ENCODE measurements at places on chromosomes 7 and 10.

- DNase-seq: no peak
These were observed 30.4 kb upstream of the ADD3 start for GRCh38 chr10:109977382-109977806.

GRCh38 chr7:134419875-134420274 lies 39.0 kb downstream of the AKR1B1 start:
- no peak for DNase-seq

DNA sequence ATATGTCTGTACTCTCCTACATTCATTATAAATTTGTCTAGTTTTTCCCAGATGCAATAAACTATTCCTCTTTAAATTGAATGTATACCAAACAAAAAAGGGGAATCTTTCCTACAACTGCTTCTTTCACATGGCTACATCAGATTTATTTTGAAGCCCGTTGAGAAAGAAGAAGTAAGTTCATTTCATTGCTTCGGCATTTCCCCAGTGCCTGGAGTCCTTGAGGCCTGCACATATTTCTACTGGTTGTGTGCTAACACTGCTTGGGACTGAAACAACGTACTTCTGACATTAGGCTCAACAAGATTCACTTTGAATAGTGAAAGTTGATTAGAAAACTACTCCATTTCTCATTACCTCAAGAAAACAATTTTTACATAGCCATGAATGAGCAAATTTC lies 201.7 kb downstream of the PHF14 start:
- no peak for DNase-seq

DNA sequence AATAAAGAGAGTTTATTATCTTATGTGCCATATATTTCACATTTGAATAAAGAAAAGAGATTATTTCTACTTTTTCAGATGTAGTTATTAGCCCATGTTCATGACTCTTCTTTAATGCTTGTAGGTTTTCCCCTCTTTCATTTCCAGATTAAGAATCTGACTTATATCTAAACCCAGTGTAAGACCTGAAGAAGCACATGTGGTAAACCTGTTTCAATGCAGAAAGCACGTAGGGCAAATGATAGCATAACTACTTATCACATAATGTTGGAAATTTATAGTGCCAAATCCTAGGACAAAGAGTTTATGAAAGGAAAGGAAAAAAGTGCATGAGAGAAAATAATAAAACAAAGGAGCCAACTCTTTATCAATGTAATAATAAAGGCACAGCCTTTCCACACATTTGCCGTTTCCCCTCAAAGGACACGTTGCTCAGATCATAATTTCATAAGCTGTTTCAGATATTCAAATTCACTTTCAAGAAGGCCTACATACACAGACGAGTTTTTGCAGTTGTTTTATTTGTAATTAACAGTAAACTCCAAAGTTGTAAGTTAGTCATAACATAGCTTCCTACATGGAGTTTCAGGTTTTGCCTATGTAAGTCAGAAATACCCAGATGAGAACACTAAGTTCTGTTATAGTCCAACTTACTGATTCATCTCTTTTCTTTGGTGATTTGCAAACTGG lies 88.8 kb upstream of the MDFIC start:
- DNase-seq: no peak

DNA sequence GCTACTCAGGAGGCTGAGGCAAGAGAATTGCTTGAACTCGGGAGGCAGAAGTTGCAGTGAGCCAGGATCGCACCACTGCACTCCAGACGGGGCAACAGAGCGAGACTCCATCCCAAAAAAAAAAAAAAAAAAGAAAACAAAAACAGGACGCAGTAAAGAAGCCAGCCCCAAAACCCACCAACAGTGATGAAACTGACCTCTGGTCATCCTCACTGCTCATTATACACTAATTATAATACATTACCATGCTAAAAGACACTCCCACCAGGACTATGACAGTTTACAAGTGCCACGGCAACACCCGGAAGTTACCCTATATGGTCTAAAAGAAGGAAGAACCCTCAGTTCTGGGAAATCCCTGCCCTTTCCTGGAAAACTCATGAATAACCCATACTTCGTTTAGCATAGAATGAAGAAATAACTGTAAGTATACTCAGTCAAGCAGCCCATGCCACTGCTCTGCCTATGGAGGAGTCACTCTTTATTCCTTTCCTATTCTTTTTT lies 40.0 kb upstream of the EIF4H start:
- no peak for DNase-seq

- DNase-seq: no peak
These were observed 228.8 kb downstream of the TRIL start for GRCh38 chr7:28729281-28729680.

DNA sequence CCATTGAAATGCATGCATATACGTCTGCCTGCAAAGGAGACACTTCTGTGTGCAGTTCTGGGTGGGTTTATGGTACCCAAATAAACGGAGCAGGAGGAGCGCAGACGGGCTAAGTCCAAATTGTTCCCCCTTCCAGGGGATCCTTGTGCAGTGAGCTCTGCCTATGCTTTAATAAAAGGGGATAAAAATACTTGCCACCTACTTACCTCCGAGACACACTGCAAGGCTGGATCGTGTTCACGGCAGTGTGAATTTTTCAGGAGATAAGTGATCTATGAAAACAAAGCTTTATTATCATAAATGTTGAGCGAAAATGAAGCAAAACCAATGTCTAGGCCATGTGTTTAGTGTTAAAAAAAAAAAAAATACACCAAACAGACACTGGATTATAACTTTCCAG lies 308.8 kb upstream of the AOAH start:
- no peak for DNase-seq

- no peak for DNase-seq
These were observed 640.7 kb upstream of the PCDH15 start for GRCh38 chr10:55441777-55442176.

GRCh38 chr7:79622781-79623180 lies 169.3 kb upstream of the MAGI2 start:
- DNase-seq: no peak

DNA sequence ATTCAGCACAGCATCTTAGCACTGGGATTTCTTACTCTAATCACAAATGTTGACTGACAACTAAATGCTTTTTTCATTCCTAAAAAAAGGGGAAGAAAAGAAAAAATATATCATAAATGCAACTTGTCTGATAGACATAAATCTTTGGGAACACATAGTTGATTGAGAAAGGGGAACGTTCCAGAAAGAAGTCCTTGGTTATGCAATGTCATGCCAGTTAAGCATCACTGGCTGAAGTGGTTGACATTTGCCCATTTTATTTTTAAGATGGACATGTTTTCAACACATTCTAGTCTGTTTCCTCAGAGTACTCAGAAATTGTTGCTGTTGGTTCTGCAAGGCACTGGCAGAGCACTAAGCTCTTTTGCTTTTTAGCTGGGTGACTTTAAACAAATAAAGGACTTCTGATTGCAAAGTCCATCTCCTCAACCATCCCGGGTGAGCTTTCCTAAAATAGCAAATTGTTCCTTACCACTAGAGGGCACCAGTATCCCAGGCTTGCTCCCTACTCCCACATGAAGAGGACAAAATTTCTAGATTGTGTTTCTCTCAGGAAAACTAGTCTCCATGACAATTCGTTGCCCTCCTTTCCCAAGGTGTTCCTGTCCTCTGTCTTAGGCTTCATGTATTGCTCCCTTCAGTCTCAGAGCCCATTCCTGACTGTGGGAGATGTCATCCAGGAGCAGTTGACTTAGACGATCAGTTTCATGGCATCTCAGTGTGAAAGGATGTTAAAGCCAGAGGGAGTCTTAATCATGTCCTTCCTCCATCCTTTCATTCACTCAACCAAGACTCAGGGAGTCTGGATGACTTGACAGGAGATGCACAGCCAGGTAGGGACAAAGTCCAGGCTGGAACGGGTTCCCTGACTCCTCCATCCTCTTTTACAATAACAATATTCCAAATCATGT lies 23.9 kb downstream of the OPALIN start:
- no peak for DNase-seq

DNA sequence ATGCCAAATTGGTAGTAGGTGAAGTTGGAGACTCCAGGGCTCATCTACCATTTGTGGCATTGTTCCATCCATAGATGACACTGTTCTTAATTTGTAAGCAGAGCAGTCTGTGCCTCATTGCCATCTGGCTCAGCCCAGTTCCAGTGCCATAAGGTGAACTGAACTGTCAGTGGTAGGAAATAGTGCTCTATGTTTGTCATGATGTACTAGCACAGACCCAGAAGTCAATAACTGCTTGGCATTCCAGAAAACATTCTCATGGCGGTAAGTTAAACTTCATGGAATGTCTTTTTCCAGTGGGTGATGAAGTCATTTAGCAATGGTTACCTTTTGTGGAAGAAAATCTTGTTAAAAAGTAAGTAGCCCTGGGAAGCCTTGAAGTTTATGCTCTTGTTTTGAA lies 302.7 kb downstream of the SUGCT start:
- no peak for DNase-seq

DNA sequence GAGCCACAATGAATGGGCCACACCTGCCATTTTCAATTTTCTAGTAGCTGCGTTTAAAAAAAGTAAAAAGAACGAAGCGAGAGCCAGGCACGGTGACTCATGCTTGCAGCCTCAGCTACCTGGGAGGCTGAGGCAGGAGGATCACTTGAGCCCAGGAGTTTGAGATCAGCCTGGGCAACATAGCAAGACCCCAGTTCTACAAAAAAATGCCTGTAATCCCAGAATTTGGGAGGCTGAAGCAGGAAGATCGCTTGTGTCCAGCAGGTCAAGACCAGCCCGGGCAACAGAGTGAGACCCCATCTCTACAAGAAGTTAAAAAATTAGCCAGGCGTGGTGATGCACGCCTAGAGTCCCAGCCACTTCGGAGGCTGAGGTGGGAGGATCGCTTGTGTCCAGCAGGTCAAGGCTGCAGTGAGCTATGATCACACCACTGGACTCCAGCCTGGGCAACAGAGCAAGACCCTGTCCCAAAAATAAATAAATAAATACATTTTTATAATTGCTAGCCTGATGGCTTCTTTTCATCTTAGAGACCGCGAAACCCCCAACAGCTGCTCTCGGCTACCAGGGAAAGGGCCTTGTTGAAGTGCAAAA lies 32.1 kb downstream of the MICALL2 start:
- DNase-seq: no peak

- DNase-seq: no peak
These were observed 105.5 kb downstream of the CUX1 start for GRCh38 chr7:101922631-101923601.

DNA sequence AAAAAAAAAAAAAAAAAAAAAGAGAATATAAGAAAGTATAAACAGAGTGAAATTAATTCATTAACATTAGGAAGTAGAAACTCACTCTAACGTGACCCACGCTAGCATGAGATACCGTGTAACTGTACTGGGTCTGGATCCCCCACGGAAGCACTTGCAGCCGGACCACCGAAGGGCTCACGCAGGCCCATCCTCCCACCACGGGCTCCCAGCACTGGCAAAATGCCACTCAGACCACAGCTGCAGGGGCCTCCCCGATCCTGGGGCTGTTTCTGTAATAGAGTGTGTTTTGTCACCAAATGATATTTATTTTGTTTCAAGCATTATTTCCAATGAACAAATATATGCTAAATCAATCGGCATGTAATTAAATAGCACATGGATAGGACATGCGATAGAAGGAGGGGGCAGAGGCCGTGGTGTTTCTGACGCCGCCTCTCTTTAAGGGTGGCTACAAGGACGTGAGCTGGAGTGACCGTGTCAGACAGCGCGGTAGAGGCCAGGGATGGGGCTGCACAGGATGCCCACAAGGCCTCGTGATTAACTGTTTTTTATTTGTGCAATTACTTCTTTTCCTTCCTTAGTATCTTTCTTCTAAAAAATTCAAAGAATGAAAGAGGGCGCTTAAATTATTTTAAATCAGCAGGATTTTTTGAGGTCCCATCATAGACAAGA lies 568.5 kb downstream of the PTPRN2 start:
- no peak for DNase-seq

DNA sequence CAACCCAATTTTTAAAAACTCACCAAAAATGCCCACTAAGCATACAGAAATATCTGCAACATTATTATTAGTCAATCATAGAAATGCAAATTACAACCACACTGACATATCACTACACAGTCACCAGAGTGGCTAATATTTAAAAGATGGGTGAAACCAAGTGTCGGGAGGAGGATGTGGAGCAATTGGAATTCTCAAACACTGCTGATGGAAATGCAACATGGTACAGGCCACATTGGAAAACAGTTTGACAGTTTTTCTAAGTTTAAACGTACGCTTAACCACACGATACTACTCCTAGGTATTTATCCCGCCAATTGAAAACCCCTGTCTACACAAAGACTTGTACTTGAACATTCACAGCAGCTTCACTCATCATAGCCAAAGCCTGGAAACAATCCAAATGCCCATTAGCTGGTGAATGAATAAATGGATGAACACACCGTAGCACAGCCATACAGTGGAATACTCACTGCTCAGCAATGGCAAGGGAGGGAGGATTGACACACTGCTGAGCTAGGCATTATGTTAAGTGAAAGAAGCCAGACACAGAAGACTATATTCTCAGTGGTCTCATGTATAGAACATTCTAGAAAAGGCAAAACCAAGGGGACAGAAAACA lies 16.3 kb downstream of the GCK start:
- DNase-seq: no peak

GRCh38 chr7:137324796-137325696 lies 18.5 kb downstream of the PTN start:
- no peak for DNase-seq

DNA sequence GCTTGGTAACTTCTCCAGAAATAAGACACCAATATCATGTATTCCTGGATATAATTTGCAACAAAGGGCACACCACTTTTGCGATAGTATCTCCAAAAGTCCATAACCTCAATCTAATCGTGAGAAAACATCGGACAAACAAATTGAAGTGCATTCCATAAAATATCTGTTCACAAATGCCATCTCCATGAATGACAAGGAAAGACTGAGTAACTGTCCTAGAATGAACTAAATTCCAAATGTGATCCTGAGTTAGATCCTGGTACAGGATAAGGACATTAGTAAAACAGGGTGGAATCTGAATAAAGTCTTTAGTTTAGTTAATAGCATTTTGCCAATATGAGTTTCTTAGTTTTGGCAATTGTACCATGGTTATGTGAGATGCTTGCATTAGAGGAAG lies 384.2 kb downstream of the SUGCT start:
- DNase-seq: no peak

- DNase-seq: no peak
These were observed 227.1 kb downstream of the FANK1 start for GRCh38 chr10:126123466-126123865.

GRCh38 chr7:46544396-46545008 lies 623.4 kb upstream of the IGFBP3 start:
- no peak for DNase-seq

- peak; percentile 67 for DNase-seq
These were observed 12.5 kb upstream of the PALS2 start for GRCh38 chr7:24560772-24561171.

DNA sequence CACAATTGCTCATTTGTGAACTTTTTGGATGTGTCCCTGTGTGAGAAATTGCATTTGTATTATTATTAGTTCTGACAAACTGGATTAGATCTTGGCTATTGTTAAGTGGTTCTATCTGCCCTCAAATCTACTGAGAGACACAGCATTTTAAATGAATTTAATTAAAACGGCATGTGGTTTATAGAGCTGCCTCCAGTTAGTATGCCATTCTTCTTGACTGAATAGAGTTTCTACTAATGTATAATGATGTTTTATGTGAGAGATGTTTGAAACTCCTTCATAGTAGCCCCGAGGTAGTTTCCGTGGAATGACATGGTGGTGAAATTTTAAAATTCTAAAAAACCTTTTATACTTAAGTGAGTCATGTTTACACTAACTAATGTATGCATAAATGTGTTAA lies 110.9 kb downstream of the DYNC1I1 start:
- no peak for DNase-seq
